Stimulated activated CD8-positive, alpha-beta memory T cell treated with anti-CD3 and anti-CD28 coated beads, Interleukin-7, amount 100 ng/mL, for 4 hours (primary cell): ENCODE measurements at places on chromosomes 4 and X.

DNA sequence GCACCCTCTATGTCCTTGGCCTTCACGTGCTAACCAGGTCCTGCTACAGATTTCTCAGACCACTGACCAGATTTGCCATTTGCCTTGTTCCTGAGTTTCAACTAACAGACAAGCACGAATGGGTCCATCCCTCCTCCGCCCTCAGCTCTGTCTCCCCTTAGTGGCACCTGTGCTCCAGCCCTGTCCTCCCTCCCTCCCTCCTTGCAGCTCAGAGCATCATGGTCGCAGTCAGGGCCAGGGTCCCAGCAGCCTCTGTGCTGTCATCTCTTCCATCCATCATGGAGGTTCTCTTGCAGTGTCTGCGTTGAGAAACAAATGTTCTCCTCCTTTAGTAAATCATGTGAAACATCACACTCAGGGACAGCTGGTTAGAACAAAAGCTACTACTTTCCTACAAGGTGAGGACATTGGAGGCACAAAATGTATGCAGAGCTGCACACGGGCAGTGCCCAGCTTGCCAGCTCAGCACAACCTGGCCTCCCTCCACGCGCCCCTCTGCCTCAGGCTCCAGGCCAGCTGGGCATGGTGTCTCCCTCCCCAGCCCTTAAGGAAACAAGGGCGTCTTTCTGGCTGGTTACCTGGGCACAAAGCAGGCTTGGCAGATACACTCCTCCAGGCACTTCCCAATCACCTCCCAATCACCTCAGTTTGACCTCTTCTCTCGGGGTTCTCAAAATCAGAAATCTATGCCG, 79.5 kb upstream of the ATP6AP2 start:
- no peak for DNase-seq

DNA sequence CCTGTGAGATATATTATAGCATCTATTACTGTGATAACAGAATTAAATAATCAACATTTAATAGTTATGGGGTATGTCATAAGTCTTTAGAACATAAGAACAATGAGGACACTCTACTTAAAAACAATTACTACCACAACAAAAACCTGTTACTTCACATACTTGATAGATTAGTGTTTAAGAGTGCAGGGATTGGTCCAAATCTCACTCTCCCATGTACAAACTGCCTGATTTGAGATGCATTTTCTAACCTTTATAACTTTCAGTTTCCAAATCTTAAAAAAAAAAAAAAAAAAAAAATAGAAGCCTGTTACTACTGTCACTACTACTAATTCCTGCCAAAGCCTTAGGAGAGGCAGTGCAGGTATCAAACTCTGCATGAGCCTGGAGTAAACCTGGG, 5.6 kb downstream of the PCDH18 start:
- DNase-seq: no peak

DNA sequence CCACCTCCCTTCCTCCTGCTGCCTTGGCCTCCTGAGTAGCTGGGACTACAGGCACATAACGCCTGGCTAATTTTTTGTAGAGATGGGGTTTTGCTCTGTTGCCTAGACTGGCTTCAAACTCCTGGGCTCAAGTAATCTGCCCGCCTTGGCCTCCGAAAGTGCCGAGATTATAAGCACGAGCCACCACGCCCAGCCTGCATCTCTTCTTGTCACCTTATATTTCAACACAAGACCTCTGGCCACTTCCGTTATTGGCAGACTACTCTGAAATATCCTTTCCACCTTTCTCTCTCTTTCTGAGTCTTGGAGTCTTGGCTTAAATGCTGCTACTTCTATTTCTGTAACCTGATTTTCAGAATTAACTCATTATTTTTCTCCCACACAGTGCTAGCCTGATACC, 5.6 kb downstream of the KIAA0232 start:
- DNase-seq: no peak

GRCh38 chr4:150679018-150679764, 97.2 kb downstream of the MAB21L2 start:
- no peak for DNase-seq

DNA sequence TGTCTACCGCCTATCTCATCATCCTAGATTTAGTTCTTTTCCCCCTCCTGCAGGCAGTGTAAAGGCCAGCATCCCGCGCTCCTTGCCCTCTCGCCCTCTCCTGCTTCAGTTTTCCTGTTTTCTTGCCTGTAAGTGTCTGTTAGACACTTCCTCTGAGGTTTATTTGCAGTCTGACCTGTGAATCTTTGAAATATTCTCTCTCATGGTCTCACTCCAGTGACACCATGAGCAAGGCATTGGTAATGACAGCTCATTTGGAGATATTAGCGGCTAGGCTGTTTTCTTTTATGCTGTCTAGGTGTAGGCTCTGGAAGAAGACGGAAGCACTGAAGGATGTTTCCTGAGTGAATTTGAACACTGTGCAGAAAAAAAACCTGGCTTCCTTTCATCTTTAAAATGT, 179.6 kb downstream of the KDR start:
- no peak for DNase-seq
